CD4-positive, alpha-beta T cell treated with Interleukin-17A for 1 hour (primary cell): ENCODE measurements at places on chromosomes 6 and 20.

DNA sequence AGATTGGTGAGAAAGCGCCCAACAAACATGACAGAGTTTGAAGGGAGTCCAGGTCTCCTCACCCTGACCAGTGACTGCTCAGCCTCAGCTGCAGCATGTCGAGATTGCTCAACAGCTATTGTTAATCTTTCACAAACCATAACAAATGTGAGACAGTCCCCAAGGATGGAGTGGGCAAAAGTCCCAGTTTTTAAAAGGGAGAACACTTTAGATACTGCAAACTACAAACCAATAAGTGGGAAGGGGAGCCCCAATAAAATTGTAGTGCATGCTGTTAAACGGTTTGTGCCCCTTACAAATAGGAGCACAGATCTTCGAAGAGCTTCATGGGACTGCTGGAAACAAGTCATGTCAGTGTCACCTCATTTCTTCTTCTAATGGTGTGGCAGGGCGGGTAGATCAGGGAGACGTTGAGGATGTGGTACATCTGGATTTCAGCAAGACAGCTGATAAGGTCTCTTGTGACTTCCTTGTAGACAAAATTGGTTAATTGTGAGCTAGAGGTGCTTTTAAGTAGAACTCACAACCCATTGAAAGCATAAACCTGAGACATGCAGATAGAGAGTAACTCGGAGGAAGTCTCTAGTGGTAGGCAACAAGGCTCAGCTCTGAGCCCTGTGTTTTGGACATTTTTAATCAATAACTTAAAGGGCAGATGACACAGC lies 134.0 kb upstream of the ARMC2 start:
- peak; percentile 16 for DNase-seq

- no peak for DNase-seq
Measured at GRCh38 chr20:39839399-39840119, 849.5 kb downstream of the MAFB start.

DNA sequence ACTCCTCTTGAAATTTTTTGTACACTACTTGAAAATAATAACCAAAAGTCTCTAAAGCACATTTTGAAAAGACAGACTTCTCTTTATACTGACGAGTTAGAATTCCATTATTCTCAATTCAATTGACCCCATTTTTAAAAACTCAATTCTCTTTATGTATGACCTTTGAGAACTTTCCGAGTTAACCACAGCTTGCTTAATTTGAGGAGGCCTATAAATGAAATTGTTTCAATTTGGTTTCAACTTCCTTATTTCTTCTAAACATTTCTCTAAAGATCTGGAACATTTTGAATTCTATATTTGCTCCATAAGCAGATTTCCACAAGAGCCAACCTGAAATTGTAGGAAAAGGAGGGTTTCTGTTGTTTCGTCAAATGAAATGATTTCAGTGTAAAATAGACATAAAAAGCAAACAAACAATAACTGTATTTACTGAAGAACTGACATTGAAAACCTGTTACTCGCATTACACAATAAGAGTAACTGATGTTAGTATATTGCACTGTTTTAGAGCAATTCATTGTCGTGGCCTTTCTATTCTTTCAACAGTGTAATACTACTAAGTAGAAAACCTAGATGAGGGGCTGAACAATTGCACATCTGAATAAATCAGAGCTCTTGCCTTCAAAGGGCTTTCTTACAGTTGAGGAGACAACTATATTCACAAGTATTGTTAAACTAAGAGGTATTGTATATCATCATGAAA lies 223.6 kb downstream of the HIVEP2 start:
- no peak for DNase-seq

DNA sequence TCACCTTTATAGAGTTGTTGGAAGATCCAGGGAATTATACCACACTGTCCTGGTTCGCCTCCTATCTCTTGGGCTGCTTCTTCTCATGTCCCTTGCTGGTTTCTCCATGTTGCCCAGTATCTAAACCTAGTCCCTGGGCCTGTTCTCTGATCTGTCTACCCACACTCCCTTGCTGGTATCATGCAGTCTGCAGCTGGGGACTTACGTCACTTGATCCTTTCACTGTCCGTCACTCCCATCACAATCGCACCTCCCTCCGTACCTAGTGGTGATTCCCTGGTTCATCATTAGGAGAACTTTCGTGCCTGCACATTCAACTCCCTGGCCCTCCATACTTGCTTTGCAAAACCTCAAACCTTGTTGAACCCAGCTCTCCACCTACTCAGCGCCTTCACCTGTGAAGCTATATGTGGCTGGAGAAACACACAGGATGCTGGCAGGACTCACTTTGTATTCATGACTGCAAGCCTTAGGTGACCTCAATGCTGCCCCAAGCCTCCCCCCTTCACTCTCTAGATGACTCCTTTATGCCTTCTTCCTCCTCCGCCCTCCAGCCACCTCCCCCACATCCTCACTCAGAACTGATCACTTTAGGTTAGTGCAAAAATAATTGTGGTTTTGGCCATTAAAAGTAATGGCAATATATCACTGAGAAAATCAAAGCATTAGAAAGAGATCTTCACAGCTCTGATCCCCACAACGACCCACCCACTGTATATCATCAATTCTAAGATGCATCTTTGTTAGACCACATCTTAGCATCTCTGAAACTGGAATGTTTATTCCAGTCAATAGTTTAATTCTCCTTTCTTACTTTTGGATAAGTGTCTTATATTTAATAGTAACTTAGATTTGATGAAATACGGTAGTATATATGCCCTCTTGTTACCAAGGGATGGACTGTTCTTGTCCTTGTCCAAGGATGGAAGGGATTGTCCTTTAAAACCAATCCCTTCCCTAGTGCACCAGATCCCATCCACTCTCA lies 26.4 kb downstream of the GDAP1L1 start:
- no peak for DNase-seq

- no peak for DNase-seq
Measured at GRCh38 chr20:5356941-5357340, 40.2 kb upstream of the PROKR2 start.

DNA sequence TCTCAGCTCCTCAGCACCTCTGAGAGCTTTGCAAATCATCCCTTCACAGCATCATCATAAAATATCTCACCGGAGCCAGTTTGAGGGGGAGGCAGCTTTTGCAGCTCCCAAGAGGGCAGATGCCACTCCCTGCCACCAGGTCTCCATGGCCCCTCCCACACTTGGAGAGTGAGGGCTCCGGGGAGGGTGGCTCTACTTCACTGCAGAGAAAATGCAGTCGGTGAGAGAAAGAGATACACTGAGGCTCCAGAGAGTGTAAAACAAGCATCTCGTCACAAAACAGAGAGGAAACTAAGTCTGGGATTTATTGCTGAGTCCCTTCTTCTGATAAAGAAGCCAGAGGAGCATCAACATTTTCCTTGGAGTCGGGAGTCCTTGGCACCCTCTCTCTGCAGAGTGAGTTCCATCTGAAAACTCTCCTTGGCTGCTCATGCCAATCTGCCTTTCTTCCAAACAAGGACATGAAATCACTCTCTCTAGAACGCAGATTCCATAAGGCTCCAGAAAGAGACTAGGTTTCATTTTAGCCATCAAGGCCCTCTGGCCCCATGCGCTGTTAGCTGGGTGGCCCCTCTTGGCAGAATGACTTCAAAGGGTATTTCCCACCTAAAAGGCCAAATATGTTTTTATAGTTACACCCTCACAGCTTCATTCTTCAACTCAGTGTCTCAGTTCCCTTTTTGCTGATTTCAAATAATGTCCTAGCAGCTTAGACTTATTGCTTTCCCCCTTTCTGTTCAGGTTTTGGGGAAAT lies 70.6 kb upstream of the F13A1 start:
- no peak for DNase-seq

GRCh38 chr6:97322811-97323210 lies 39.8 kb upstream of the MMS22L start:
- DNase-seq = no peak

DNA sequence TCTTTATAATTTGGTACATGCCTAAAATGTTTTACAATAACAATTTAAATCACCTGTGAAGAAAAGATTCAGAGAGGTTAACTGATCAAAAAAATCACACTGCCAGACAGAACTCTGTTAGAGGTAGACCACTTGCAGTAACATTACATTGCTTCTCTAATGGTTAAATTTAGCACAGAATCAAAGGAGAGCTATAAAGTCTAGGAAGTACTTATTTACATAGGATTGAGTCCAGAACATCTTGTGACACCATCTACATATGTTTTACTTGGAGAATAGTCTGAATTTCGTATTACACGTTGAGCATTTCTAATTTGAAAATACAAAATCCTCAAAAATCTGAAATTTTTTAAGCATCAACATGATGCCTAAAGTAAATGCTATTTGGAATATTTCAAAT lies 17.2 kb upstream of the TBC1D20 start:
- DNase-seq = no peak

GRCh38 chr20:47252879-47253307 lies 103.6 kb downstream of the ZMYND8 start:
- no peak for DNase-seq

- no peak for DNase-seq
Measured at GRCh38 chr6:13554929-13555333, 19.5 kb upstream of the SIRT5 start.

- DNase-seq = peak; percentile 9
Measured at GRCh38 chr6:116218172-116218633, 35.7 kb downstream of the TSPYL4 start.

DNA sequence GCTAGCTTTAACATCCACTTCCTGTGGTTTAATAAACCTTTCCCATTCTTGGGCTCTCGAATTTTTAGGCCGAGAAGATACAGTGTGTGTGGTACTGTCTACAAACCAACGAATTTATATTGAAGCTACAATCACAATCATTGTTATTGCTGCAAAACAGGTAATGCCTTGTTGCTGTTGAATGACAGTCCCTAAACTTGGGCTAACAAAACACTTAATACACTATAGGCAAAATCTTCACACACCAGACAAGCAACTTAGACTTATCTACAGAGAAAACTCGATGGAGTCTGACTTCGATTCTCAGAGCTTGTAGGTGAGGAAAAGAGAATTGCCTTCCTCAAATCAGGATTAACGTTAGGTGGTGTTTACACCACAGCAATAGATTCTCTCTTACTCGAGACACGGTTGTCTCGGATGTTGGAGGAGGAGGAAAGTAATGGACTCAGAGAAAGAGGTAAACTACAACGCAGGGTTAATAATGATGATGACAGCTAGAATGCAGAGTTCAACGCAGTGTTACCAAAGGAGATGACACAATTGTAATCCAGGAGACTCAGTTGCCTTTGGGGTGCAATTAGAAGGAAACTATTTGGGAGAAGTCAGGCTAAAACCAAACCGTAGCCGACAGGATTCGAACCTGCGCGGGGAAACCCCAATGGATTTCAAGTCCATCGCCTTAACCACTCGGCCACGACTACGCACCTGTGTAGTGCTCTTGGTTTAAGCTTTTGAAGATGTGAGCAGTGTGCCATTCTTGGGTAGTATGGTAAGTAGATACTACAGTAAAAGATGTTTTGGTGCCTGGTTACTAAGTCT lies 32.5 kb upstream of the ZNF184 start:
- peak; percentile 82 for DNase-seq

- DNase-seq = peak; percentile 6
Measured at GRCh38 chr6:72621291-72622093, at the start of gene KCNQ5. Gene KCNQ5 (plus strand): TSS chr6:72622064.

DNA sequence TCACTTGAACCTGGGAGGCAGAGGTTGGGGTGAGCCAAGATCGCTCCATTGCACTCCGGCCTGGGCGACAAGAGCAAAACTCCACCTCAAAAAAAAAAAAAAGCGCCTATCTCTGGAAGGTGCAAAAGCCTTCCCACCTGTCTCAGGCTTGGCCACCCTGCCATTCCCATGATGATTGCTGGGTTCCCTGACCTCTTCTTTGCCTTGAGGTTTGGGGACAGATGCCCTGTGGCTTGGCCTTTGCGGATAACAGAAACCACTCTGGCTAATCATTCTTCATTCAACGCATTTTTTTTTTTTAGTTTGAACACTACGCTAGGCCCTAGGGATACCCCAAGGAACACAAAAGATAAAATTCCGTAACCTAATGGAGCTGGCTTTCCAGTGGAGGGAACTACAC lies 6.8 kb upstream of the HMGA1 start:
- DNase-seq = no peak

GRCh38 chr6:142207265-142207877 lies 60.3 kb downstream of the VTA1 start:
- peak; percentile 54 for DNase-seq

- DNase-seq = no peak
Measured at GRCh38 chr6:144613859-144614258, 328.7 kb downstream of the UTRN start.

- DNase-seq = no peak
Measured at GRCh38 chr6:133555685-133556084, 314.5 kb downstream of the EYA4 start.

DNA sequence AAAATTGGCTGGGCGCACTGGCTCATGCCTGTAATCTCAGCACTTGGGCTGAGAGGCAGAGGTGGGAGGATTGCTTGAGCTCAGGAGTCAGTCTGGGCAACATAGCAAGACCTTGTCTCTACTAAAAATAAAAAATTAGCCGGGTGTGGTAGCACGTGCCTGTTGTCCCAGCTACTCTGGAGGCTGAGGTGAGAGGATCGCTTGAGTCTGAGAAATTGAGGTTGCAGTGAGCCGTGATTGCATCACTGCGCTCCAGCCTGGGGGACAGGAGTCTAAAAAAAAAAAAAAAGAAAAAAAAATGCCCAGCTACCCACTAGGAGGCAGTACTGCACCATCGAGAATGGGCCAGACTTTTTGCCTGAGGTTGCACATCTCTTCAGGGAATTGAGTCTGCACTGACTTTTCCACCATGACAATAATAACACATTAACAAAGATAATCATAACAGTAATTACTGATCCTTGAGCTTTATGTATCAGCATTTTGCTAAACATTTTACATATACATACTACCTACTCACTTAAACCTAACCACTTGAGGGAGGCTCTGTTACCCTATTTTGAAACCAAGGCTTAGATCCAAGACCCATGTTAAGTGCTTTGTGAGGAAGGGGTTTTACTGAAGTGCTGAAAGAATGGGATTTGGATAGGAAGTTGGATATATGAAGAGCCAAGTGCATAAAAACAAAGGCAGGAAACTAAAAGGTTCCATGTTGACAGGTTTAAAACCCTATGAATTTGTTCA lies 21.0 kb downstream of the SRSF3 start:
- DNase-seq = peak; percentile 68

DNA sequence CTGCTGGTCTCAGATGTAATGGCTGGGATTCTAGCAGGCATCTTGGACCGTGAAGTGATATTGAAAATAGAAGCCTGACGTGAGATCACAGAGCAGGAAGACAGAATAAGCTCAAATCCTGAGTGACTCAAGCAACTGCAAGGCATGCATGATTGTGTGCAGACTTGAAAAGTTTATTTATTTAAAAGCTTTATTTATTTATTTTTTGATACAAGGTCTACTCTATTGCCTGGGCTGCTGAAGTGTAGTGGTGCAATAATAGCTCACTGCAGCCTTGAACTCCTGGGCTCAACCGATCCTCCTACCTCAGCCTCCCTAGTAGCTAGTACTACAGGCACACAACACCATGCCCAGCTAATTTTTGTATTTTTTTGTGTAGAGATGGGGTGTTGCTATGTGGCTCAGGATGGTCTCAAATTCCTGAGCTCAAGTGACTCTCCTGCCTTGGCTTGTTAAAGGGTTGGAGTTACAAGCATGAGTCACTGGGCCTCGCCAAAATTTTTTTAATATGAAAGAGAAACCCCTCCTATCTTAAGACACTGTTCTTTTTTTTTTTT lies 40.1 kb upstream of the RNF144B start:
- no peak for DNase-seq
